ENCODE measurements at places on chromosomes 11 and 22.

GRCh38 chr11:115263799-115264656 is 240.2 kb downstream of the CADM1 start:
- DNase-seq = no peak

DNA sequence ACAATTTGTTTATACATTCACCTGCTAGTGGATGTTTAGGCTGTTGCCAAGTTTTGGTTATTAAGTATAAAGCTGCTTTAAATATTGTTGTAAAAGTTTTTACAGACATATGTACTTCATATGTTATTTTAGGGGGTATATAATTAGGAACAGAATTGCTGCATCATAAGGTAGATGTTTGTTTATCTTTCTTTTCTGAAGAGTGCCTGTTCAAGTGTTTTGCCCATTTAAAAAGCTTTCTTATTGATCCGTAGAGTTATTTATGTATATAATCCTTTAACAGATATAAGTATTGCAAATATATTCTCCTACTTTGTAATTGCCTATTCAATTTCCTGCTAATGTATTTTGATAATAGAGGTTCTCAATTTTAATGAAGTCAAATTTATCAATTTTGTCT is 11.3 kb upstream of the CCDC81 start:
- no peak for DNase-seq

DNA sequence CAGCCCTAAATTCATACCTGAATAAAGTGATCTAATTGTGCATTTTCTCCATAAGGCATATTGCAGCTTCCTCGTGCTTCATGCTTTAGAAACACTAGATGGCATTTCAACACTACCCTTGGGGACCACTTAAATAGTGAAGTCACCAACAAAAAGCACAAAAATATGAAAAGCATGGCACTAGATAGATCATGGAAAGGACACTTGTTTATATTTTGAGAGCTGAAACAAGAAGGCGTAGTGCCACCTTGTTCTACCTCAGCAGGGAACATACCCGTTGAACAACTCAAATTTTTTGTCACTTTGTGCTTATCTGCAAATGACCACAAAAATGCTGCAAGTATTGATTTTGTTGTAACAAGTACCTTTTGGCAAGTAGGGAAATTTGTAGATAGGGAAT is 8.6 kb downstream of the TBCEL start:
- no peak for DNase-seq

DNA sequence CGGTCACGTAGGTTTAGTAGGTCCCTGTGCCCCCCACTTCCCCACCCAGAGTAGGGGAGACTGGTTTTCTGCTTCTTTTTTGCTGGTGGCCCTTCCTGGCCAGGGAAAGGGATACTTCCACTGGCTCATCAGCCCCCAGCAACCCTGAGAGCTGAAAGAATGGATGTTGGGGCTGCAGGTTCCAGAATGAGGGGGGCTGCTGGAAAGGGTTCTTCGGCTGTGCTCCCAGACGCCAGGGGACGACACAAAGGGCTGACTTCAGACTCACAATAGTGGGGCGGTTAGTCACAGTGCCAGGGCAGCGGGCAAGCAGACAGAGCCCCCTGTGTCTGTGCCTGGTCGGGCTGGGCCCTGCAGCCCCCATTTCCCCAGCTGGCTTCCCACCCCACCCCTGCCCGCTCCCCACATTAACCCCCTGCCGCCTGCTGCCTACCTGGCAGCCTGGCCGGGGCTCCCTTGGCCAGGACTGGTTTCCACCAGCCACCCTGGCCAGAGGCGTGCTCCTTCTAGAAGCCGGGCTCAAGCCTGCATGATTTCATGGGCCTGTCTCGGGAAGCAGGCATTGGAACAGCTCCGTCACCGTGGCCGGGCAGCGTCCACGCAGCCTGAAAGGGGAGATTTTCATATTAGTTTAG is 79.1 kb upstream of the WNT7B start:
- peak; percentile 64 for DNase-seq

GRCh38 chr11:27443746-27444507 is 28.7 kb downstream of the LGR4 start:
- DNase-seq = peak; percentile 100

DNA sequence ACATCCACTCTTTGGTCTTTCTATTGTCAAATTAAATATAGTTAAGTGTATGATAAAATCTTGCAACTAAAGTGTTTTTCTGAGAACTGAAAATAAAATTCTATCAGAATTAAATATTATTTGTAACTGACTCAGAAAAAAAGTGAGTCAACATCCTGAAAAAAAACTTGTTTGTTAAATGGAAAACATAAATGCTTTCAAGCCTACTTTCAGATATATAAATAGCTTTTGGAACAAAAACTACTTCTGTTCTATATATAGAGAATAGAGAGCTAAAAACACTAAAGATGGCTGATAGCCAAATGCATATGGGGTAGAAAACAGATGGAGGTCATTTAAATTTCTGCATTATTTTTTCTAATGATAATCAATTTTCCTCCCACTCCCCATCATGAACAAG is 61.8 kb downstream of the PIK3C2A start:
- no peak for DNase-seq

GRCh38 chr22:22867996-22868715 is 19.5 kb upstream of the IGLL5 start:
- DNase-seq = no peak

DNA sequence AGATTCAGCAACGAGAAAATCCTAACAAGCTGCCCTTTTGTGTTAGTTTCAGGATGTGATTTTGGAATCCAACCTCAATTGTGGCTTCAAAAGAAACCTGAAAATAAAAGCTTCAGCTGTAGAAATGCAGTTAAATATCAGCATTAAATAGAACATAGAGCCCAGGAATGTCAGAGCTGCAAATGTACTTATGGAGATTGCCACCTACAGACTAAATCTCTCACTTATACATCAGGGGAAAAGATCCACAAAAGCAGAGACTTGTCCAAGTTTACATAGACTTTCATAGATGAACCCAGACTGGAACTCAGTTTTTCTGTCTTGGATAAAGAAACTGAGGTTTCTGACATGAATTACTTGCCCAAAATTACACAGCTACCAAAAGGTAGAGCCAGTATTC is 446.6 kb downstream of the DLG2 start:
- no peak for DNase-seq

- DNase-seq = no peak
Observed at GRCh38 chr11:12276356-12276755, 101.0 kb upstream of the PARVA start.

GRCh38 chr22:48804811-48805301 is 1022.8 kb downstream of the BRD1 start:
- DNase-seq = no peak

DNA sequence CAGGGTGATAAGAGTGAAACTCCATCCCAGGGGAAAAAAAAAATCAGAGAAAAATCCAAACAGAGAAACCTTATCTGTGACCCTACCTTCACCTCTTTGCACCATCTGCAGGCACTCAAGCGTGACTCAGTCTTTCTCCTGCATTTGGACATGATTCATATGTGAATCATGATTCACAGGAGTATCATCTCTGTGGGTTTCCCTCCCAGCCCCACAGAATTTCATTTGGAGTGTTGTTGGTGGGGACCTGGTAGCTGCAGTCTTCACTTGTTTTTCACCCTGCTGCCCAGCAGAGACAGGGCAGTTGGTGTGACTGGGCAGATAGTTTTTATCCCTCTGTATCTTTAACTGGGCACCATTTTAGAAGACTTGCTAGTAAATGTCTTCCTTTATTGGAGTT is 75.7 kb downstream of the DEPDC5 start:
- no peak for DNase-seq

- DNase-seq = peak; percentile 89
Observed at GRCh38 chr11:110092515-110093406, at the start of gene ZC3H12C. TSS of gene ZC3H12C (plus strand) at chr11:110093392. CDS start at chr11:110093412, 20 bp downstream.

DNA sequence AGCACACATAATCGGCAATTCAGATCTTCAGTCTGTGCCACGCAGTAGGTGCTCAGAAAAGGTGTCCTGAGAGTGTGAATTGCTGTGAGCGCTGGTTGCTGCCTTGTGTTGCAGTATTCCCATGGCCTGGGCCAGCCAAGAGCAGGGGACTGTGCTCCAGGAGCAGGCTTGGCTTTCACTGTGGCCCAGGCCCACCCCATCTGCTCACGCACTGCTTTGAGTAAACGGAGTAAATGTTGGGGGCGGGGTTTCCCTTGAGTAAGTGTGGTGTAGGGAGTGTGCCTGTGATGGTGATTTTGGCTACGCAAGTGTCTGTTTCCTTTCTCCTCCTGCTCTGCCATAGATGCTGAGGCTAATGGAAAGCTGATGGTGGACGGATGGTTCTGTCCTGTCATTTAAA is 2.3 kb downstream of the CTTN start:
- no peak for DNase-seq

DNA sequence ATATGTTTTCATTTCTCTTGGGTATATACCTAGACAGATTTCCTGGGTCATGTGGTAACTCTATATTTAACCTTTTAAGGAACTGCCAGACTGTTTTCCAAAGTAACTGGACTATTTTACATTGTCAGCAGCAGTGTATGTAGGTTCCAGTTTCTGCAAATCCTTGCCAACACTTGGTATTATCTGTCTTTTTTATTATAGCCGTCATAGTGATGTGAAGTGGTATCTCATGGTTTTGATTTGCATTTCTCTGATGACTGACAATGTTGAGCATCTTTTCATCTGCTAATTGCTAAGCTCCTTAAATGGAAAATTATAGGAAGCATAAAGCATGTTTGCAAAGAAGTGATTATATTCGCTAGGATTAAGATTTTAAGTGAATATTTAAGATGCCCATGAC is 13.9 kb downstream of the NNMT start:
- no peak for DNase-seq

- DNase-seq = no peak
Observed at GRCh38 chr11:92473736-92474135, 249.1 kb downstream of the FAT3 start.

- DNase-seq = peak; percentile 5
Observed at GRCh38 chr11:2771758-2772466, 72.1 kb upstream of the KCNQ1OT1 start.

GRCh38 chr11:57513911-57514537 is 1.5 kb downstream of the SLC43A1 start:
- DNase-seq = peak; percentile 59

DNA sequence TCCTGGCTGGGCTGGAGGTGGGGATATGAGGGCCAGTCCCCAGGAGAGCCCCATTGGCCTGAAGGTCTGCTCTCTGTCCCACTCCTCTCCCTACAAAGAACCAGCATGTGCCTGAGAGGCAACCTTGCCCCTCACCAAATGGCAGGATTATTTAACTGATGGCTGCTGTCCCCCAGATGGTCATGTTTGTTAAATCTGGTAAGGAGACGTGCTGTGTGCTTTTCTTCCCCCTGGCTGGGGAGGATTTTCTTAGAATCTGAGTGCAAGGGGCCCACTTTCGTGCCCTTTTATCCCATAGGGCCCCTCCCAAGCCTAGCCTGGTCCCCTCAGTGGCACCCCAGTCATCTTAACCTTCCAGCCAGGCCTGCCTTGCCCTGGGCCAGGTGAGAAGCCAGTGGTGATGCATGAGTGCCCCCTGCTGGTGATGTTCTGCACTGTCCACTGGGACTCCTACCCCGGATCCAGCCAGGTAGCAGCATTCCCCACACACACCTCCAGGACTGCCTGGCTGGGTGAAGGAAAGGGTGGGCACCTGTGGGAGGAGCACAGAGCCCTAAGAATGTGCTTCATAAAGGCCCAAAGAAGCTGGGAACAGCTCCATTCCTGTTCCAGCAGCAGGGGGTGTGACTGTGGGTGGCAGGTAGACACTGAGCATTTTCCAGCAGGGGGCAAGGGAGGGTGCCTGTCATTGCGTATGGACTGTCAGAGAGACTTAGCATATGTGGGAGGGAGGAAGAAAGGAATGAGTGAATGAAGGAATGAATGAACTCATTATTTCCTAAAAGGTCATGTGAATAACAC is 28.9 kb downstream of the MFNG start:
- DNase-seq = peak; percentile 59

DNA sequence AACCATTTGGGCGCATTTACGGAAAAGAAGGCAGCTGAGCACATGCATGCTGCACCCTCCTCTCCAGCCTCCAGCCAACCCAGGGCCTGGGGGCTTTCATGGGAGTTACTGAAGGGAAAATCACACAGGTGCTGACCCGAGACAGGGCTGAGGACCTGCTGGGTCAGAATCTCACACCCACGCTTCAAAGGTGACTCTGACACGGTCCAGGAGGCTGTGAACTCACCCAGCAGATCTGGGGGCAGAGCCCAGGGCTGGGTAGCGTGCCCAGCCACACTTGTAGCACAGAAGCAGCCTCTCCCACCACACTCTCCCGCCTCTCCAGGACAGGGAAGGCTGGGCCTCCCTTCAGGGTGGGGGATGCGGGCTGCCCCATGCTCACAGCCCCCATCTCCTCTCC is 347.6 kb downstream of the CTTN start:
- no peak for DNase-seq

DNA sequence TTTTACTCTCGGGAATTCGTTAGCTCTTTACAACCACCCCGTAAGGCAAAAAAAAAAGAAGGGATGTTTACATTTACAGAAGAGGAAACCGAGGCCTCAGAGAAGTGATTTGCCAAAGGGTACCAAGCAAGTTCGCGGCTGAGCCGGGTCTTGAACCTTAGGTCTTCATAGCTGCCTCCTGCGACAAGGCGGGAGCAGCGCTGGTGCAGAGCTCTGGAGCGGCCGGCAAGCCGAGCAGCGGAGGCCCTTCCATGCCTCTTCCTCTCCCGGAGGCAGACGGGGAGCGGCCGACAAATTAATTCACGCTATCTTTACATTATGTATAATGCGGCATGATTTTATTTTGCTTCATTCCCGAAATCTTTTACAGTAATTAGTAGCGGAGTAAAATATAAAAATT is 536.3 kb downstream of the INSC start:
- no peak for DNase-seq

GRCh38 chr11:125445731-125446130 is 50.3 kb downstream of the FEZ1 start:
- DNase-seq = no peak

- no peak for DNase-seq
Observed at GRCh38 chr22:40509401-40510134, 127.0 kb downstream of the MRTFA start.

DNA sequence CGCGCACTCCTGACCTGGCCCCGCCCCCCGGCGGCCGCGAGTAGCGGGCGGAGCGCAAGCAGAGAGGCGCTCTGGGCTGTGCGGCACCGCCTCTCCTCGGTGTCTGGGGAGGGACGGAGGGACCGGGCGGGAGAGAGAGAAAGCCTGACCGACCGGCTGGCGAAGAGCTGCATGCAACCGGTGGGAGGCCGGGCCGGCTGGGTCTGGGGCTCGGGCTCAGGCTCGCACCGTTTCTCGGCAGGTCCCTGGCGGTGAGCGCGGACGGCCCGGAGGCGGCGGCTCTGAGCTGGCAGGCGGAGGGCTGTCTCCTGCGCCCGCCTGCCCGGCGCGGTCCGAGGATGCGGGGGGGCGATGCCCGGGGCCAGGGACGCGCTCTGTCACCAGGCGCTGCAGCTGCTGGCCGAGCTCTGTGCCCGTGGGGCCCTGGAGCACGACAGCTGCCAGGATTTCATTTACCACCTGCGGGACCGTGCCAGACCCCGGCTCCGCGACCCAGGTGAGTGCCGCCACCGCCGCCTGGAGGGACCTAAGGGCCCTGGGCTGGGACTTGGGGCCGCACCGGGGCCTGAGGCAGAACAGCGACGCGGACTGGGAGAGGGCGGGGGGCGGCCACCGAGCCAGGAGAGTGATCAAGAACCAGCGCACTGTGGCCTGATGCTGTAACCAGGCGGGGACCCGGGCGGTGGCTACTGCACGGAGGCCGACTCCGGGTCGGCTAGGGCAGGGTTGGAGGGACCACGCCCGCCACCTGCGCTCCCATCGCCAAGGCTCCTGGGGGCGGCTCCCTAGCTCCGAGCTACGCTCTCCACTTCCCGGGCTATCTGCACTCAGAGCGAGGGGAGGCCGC is at the start of gene SYT9:
Gene SYT9 (plus strand): TSS at position 69 of the 847 bp plus-strand sequence. CDS start 283 bp downstream, at position 352.
- no peak for DNase-seq
